ENCODE measurements at places on chromosomes 7 and 10.

GRCh38 chr10:3893901-3894563 is 109.0 kb upstream of the KLF6 start:
- no peak for DNase-seq

DNA sequence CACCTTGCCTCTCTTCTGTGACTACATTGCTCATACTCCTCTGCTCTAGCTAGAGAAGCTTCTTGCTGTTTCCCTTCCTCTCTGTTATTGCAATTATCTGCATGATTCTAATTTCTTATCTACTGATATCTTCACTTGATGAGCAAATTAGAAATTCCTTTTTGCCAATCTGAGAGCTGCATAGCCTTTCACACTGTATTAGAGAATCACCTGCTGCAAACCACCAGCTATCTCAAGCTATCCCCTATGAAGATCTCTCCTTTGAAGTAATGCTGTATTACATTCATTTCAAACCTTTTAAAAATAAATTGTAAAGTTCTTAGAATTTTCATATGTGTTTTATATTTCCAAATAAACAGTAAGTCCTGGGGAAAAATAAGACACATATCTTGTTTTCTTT is 89.0 kb upstream of the ZNF804B start:
- DNase-seq: no peak

DNA sequence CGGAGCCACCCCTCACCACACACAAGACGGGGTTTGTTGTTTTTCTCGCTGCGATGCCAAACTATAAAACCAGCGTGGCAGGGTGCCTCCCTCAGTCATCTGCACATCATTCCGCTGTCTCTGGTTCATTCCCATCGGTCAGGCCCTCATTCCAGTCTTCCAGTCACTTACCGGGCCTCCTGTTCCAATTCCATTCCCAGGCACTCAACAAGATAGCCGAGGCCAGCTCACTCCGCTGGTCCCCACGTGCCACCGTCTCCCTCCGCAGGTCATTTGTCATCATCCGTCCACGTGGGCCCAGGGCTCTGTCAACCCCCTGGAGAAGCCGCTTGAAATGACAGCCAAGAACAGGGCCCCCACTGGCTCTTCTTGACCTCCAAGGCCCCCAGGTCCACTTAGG is 6.1 kb upstream of the TMEM184A start:
- no peak for DNase-seq

DNA sequence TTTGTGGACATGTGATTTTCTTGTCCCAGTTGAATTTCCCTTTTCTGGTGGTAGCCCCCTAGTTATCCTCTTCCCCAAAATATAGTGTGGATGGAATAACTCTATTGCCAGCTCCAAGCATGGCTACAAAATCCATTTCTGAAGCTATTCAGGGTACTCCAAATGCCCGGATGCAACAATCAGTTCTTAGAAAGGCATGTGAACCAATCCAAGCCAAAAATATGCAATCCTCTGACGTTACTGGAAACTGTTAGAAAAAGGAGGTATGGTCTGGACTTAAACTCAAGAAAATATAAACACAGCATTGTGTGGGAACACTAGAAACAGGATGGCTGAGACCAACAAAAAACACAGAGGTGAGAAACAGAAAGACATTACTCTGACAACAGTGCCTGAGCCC is 347.0 kb downstream of the GPAM start:
- no peak for DNase-seq

- no peak for DNase-seq
These were observed 299.6 kb downstream of the INHBA start for GRCh38 chr7:41403291-41403690.
